ENCODE measurements at places on chromosomes 12 and 14. TPM values are rescaled to one million over a fixed set of nuclear protein-coding genes. Genes with fewer than 3 reads are reported as not detected.
A peak's percentile ranks its signal among the peaks of the same experiment; 100 is the strongest.

SIX6 gene
- total RNA-seq: not detected

LALBA gene
- not detected for total RNA-seq

SMOC1 gene
- 7.3 TPM for total RNA-seq

CHST11 gene
- 57.5 TPM for total RNA-seq

SLC8A3 gene
- not detected for total RNA-seq

PIWIL1 gene
- 0.39 TPM for total RNA-seq

CEP83 gene
- 17.2 TPM for total RNA-seq

- DNase-seq: no peak
Observed at GRCh38 chr14:54665946-54666345, 99.0 kb downstream of the SAMD4A start.

DNA sequence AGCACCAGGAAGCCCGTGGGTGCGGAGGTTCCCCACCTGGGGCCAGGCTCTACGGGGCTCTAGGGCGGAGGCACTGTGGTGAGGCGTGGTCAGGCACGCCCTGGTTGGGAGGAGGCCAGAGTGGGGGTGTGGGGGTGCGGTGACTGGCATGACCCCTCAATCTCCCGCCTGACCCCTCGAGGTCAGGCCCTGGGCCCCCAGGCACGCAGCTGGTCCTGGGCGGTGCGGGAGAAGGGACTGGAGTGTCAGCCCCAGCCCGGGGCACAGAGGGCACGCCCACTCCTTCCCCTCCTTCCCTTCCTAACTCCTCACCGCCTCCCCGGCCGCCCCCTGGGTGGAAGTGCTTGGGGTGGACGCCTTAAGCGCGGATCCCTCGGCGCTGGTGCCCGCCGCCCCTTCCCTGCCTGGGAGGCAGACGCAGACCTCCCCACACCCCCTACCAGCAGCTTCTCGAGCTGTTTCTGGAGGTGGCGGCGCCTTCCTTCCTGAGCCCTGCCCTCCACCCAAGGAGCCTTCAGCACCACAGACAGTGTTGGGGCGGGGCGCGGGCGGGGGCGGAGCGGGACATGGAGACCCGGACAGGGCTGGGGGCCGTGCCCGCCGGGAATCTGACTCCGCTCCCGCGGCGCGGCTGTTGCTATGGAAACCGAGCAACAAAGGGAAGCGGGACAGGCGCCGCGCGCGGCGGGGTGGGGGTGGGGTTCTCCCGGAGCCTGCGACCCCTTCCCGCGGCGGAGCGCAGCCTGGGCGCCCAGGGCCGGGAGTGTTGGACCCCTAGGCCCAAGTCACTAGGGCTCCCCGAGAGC lies 741 bp upstream of the CRIP2 start:
- DNase-seq: peak; percentile 87

DNA sequence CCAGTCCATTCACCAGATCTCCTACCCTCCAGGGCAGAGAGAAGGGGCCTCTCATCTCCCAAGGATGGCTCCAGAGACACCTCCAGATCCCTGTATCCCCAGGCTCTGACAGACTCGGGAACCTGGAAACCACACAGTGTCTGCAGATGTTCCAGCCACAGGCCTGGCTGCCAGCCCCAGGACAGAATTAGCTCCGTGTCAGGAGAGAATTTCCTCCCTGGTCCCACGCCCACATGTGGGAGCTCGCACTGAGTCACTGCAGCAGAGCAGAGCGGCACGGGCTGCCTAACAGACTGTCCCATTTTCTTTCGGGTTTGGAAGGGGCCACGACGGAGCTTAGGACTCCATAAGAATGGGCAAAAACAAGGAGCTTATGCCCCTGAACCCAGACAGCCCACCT lies 33.6 kb downstream of the CMKLR1 start:
- DNase-seq: peak; percentile 51

GRCh38 chr12:42234970-42235369 lies 3.1 kb downstream of the YAF2 start:
- no peak for DNase-seq

- no peak for DNase-seq
Observed at GRCh38 chr14:21369949-21370679, 13.7 kb downstream of the SUPT16H start.

DNA sequence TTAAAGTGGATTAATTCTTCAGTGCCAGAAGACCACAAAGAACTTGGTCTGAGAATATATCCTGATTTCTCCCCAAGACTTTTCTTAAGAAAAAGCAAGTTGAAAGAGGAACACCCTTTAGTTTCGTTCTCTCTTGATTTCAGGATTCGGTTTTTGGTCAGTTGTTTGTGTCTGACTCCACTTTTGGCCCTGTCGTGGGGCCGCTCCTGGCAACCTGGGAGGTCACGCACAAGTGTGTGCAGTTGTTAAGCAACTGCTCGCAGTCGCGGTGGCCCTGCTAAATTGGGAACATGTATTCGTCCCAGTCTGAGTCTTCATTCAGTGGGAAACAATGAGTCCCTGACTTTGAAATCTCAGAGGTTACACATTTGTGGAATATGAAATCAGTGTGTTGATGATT lies 68.7 kb downstream of the RGS6 start:
- DNase-seq: no peak

- DNase-seq: no peak
Observed at GRCh38 chr12:127515941-127516340, 751.0 kb upstream of the TMEM132C start.

DNA sequence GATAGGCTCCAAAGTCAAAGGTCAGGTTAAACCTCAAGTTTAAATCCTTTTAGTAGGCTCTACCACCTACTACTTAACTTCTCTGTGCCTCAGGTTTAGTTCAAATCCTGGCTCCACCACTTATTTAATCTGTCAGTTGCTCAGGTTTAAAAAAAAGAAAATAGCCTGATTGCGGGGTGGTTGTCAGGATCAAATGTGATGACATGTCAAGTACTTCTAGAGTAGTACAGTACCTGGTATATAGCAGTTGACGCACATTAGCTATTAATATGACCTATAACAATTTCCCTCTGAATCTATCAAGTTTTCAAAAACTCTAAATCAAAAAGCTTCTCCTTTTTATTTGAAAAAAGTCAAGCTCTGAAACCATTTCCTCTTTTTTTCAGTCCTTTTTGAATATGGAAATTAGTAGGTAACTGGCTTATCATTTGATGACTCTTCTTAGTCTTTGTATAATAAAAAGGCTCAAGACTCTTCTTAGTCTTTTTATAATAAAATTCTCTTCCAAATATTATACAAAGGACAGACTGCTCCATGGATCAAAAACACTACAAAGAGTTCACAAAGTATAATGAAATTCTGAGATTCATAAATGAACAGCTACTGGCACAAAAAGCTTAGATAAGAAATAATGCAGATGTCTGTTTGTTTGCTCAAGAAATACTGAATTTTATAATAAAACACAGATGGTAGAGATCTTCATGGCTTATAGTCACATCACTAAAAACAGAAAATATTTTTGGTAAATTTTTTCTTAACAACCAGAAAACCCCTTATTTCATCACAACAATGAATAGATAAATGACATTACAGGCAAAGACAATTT lies 5.0 kb downstream of the OSBPL8 start:
- DNase-seq: no peak

GRCh38 chr12:104684884-104685283 lies 228.1 kb downstream of the CHST11 start:
- no peak for DNase-seq

DNA sequence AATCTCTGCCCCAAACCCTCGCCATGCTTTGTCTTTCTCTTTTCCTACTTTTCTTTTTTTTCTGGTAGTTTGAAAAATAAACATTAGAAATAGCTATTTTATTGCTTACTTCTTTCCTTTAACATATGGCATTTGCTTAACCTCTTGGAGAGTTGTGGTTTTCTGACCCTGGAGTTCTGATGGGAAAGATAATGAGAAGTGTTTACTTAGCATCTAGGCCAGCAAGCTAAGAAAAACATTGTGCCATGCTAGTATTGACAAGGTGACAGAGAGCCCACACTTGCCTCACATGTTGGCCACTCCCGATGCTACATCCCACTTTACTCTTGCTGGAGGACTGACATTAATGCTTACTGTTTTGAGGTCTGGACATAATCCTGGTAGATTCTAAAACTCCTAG lies 886.2 kb downstream of the DIO2 start:
- DNase-seq: no peak

- DNase-seq: no peak
Observed at GRCh38 chr12:33639975-33640374, 200.4 kb upstream of the SYT10 start.

- no peak for DNase-seq
Observed at GRCh38 chr14:55912344-55912743, 205.9 kb upstream of the PELI2 start.

DNA sequence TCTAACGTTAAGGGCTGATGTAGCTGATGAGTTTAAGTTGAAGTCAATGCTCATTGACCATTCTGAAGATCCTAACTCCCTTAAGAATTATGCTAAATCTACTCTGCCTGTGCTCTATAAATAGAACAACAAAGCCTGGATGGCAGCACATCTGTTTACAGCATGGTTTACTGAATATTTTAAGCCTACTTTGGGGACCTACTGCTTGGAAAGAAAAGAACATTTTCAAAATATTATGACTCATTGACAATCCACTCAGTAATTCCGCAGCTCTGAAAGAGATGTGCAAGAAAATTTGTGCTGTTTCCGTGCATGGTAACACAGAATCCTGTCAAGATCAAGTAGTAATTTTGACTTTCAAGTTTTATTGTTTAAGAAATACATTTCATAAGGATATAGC lies 35.0 kb upstream of the NAV3 start:
- DNase-seq: no peak

DNA sequence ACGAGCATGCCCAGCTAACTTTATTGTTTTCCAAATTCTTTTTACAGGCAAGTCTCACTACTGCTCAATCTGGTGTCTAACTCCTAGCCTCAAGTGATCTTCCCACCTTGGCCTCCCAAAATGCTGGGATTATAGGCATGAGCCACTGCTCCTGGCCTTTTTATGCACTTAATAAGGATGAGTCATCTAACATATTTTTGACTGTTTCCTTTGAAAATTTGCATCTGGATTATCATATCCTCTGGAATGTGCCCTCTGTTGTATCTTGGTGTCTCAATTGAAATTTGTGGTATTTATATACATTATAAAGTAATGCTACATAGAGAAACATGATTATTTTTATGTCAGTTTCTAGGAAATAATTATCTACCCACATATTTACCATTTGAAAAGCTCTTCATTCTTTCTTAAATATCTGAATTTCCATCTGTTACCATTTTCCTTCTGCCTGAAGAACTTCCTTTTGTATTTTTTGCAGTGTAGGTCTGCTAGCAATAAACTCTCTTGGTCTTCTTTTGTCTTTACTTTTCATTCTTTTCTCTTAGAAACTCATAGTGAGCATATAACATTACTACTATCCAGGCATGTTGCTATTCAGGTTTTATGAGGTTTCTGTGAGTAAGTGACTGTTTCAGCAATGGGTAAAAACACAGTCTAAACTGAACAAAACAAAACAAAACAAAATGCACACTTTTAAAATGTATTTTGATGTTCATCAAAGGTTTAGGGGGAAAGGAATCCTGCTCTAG lies 52.8 kb upstream of the CNOT2 start:
- no peak for DNase-seq

GRCh38 chr12:14310866-14311265 lies 54.6 kb upstream of the ATF7IP start:
- no peak for DNase-seq

DNA sequence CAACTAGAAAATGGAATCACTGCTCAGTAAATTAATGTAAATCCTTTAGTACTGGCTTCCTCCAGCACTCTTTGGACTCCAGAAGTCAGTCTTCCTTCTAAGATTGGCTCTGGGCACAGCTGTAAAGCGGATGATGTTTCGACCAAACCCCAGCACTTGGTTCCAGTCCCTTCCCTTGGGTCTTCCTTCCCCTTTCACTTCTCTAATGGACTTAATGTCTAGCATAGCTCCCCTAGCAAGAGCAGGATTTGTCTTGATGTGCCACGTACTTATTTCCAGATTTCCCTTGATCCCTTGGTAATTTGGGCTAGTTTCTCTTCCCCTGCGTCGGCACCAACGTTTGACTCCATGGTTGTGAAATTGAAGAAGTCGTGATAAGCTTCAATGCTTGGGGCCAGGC lies 28.3 kb downstream of the C12orf75 start:
- no peak for DNase-seq

DNA sequence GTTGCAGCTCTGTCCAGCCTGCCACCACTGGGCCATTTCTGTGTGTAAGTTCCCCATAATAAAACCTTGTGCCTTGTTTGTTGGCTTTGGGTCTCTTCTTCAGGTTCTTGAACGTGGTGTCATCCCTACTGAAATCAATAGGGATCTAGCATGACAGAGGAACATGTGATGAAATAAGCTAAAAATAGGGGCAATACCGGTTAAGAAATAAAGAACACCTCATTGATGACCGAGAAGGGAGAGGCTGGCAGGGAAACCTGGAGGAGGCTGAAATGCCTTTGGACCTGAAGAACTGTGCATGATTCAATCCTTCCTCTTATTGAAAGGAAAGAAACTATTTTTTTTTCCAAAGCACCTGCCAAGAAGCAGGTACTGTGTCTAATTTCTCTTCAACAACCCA lies 172.3 kb downstream of the PPM1H start:
- DNase-seq: no peak

- DNase-seq: no peak
Observed at GRCh38 chr12:92271341-92271740, 125.7 kb upstream of the BTG1 start.

Data from adrenal gland (tissue), 19 donors.